ENCODE measurements at places on chromosomes 4 and X.

GRCh38 chr4:169773889-169774288 is 16.1 kb upstream of the HPF1 start:
- DNase-seq: no peak

DNA sequence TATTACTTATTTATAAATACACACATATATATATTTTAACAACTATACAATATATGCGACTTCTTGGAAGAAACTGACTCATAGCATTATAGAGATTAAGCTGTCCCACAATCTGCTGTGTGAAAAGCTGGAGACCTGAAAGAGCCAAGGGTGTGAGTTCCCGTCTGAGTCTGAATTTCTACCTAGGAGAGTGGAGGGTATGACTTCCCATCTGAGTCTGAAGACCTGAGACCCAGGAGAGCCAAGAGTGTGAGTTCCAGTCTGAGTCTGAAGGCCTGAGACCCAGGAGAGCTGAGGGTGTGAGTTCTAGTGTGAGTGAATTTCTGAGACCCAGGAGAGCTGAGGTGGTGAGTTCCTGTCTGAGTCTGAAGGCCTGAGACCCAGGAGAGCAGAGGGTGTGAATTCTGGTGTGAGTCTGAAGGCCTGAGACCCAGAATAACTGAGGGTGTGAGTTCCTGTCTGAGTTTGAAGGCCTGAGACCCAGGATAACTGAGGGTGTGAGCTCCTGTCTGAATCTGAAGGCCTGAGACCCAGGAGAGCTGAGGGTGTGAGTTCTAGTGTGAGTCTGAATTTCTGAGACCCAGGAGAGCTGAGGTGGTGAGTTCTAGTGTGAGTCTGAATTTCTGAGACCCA is 8.9 kb upstream of the P2RY8 start:
- no peak for DNase-seq

DNA sequence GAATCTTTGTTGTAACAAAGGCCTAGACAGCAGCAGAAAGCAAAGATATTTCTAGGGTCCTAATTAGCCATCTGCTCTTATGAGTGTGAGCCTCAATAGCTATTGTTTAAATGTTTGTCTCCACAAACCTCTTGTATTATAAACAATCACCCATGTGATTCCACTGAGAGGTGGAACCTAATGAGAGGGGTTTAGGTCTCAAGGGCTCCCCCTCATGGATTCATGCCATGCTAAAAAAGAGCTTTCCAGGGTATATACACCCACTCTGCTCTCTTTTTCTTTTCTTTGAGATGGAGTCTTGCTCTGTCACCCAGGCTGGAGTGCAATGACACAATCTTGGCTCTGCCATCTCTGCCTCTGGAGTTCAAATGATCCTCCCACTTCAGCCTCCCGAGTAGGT is 42.1 kb downstream of the TRIM61 start:
- DNase-seq: no peak

- no peak for DNase-seq
These were observed 626.3 kb upstream of the INTU start for GRCh38 chr4:127006446-127006877.

GRCh38 chr4:106717091-106717490 is 319.0 kb downstream of the DKK2 start:
- DNase-seq: no peak

DNA sequence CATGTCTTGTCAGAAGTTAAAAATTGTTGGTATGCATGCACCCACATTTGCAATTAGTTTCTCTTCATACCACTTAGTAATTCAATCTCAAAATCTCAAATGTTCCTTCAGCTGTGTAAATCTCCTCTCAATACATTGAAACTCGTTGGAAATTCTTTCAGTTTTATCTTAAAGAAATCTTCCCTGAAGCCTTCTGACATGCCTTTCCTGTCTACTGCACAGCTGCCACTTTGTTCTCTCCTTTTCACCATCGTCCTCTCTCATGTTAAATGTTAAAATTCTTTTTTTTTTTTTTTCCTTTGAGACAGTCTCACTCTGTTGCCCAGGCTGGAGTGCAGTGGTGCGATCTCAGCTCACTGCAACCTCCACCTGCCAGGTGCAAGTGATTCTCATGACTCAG is 30.9 kb downstream of the MCUB start:
- DNase-seq: no peak

DNA sequence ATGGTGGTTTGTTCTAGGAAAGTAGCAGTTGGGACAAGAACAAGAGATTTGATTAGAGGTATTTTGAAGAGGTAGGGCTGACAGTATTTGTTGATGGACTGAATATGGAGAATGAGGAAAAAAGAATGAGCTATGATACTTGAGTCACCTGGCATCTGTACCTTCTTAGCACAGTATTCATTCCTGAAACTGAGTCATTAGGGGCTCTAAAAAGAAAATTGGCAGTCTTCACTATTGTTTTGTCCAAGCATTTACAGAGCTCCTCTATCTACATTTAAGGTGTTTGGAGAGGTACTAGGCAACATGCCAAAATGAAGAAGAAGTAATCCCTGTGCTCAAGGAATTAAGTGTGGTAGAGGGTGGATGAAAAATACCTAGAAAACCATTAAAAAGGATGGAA is 165.8 kb downstream of the SHROOM4 start:
- no peak for DNase-seq

GRCh38 chrX:10090319-10090718 is 66.5 kb upstream of the CLCN4 start:
- DNase-seq: no peak

GRCh38 chrX:8237718-8238117 is 66.7 kb upstream of the VCX2 start:
- DNase-seq: no peak

- DNase-seq: no peak
These were observed 53.6 kb upstream of the HPSE start for GRCh38 chr4:83388313-83388676.

DNA sequence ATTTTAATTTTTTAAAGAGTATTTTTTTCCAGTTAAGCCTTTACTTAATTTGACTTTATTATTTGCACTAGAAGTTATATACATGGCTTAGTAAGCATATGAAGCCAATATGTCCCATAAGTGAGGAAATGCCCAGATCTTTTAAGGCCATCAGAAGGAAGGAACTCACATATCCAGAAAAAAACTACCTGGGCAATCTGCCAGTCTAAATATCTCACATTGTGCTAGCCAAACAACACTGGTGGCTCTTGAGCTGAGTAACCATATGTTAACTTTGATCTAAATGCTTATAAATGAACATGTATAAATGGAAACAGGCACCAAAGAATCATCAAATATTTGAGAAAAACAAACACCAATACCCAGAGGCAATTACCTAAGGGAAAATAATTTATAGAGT is 138.6 kb upstream of the APOOL start:
- no peak for DNase-seq

DNA sequence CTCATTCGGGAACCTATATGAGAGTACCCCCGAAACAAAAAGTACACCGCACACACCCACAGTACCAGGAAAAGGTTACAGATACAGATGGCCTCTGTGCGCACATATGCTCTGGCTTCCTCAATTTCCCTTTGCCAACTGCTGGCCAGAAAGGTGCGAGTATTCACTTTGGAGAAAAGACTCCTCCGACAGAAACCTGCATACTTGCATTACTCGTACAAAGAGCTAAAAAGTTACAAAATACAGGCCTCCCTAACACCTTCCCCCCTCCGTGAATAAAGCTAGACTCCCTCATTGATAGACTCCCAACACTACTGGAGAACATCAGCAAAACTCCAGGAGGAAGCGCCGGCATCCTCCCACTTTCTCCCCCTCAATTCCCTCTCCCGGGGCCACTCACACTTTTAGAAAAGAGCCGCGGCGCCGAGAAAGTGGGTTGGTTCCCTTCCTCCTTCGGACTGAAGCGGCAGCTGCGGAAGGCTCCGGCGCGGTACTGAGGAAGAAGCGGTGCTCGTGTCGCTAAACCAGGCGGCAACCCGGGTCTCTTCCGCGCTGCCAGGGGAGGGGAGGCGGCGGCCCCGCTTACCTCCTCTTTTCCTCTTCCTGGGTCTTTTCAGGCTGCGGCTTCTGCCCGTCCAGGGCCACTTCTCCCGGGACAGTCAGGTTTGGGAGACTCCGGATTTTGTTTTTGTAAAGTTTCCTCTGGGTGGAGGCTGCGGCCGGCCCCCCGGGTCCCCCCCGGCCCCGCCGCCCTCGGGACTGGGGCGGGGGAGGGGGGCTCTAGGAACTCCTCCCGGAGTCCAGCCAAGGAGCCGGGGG is 1.1 kb downstream of the FBXW7 start:
- no peak for DNase-seq

DNA sequence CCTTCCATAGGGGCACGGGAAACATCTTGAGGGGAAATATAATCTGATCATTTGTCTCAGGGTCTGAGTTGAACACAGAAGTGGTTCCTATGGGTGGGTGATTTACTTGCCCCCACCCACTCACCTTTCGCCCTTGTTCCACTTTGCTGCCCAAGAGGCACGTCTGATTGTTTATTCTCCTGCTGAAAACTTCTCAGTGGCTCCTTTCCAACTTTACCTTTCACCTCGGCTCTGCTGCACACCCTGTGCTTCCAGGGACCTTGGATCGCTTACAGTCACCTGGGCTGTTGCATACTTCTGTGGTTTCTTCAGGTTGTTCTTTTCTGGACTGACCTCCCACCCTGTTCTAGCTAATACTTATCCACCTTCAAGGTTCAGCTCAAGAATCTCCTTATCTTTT is 213.4 kb upstream of the JADE1 start:
- DNase-seq: no peak

DNA sequence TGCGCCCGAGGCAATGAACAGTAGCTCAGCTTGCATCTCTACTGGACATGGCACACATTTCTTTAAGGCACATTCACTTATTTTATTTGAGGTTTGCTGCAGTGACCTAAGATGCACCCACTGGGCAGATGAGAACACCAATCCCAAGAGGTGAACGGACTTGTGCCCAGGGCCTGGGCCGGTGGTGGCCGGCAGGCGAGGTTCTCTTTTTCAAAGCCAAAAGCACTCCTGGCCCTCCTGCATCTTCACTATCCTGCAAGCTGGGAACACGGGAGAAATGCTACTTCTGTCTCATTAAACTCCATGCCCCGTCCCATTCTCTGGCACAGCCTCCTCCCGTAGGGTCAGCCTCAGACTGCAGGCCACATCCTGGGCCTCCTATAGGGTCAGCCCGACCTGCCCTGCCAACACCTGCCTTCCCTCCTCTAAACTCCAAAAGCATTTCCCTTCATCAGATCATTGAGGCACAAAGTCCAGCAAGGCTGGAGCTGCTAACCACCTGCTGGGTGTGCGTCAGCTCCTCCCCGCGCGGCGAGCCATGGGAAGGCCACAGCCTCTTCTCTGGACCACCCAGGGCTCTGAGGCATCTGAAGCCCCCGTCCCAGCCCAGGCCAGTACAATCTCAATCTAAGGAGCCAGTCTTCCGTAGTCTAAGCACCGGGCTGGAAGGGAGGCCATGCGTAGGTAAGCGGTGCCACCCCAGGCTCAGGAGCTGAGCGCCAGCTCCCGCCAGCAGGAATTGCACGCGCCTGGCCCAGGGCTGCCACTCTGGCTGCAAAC is 166.1 kb downstream of the AFAP1 start:
- no peak for DNase-seq

- DNase-seq: no peak
These were observed 28.6 kb downstream of the CBR4 start for GRCh38 chr4:168981460-168981859.

- DNase-seq: no peak
These were observed 20.4 kb upstream of the FRMPD3 start for GRCh38 chrX:107429090-107429489.

DNA sequence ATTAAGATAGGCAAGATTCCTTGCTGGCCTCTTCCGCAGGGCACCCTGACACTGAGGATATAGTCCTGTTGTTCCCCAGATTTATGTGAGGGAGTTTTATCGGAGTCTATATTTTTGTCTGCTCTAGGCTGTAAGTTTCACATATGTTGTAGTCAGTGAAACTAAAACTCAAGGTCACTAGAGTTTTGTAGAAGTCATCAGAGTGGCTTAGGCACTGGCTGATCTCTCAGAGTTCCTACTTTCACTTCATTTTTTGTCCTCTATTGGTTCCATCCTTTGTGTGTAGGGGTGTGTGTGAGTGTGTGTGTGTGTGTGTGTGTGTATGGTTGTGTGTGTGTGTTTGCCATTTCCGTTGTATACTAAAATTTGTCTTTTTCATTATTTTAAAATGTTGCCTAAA is 577.5 kb downstream of the IQCM start:
- no peak for DNase-seq

DNA sequence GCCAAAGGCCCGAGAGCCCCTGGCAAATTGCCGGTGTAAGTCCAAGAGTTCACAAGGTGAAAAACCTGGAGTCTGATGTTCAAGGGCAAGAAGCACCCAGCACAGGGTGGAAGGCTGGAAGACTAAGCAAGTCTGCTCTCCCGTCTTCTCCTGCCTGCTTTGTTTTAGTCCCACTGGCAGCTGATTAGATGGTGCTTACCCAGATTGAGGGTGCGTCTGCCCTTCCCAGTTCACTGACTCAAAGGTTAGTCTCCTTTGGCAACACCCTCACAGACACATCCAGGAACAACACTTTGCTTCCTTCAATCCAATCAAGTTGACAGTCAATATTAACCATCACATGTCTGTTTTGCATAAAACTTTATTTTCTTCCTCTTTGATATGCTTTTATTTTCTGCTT is 157.4 kb downstream of the HS3ST1 start:
- DNase-seq: no peak

DNA sequence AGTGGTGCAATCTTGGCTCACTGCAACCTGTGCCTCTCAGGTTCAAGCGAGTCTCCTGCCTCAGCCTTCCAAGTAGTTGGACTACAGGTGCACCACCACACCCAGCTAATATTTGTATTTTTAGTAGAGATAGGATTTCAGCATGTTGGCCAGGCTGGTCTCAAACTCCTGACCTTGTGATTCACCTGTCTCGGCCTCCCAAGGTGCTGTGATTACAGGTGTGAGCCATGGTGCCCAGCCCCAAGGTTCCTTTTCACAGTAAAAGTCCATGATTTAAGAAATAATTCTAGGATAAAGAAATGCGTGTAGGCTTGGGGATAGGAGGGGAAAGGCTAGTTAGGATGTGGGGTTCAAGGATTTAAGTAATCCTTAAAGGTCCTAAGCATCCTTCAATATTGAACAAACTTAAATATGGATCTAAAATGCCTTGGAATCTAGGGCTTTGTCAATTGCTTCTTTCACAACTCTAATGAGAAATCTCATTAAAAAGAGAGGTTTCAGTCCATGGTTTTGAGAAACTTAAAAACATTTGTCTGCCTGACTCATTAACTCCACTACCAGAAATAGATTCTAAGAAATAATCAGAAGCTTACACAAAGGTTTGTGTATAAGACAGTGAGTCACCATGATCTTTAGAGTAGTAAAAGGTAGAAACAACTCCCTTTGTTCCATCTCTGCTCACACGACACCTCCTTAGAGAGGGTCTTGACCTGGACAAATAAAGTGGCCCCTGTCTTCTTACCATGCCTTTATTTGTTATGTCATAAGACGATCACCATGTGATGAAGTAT is 203.2 kb downstream of the PTTG2 start:
- DNase-seq: no peak

- DNase-seq: no peak
These were observed 58.5 kb downstream of the SLC2A9 start for GRCh38 chr4:9962611-9963314.

All from NCI-H1092 (cell line).